ENCODE measurements at places on chromosomes 2 and 18.

GRCh38 chr2:309954-310510 lies 22.1 kb upstream of the ALKAL2 start:
- DNase-seq = no peak

DNA sequence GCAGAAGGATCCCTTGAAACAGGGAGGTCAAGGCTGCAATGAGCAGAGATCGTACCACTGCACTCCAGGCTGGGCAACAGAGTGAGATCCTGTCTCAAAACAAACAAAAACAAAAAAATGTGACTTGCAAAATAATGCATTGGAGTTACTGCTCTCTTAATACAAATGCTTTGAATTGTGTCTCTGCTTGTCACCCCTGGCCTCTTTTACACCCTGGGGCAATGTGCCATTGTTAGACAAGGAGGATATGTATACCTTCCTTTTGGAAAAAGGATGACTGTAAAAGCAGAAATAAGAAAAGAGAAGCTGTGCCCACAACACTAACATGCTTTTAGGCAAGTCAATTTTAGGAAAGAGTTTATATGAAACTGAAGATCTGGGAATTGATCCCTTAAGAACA lies 20.8 kb upstream of the C2orf74 start:
- no peak for DNase-seq

DNA sequence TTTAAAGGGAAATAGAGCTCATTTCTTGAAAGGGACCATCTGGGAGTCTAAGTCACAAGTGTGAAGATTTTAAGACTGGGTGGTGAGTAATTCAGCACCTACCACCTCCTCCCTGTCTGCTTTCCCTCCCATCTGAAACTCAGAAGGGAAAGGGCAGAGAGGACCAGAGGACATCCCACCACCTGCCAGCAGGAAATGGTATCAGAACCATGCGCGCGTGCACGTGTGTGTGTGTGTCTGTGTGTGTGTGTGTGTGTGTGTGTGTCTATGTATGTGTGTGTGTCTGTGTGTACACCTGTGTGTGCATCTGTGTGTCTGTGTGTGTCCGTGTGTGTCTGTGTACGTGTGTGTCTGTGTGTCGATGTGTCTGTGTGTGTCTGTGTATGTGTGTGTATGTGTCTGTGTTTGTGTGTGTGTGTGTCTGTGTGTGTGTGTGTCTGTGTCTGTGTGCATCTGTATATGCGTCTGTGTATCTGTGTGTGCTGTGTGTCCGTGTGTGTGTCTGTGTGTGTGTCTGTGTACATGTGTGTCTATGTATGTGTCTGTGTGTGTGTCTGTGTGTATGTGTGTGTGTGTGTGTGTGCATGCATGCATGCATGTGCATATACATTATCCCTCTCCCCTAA lies 76.8 kb downstream of the ZFP36L2 start:
- DNase-seq = no peak

GRCh38 chr2:239552213-239552926 lies 151.6 kb upstream of the HDAC4 start:
- no peak for DNase-seq

DNA sequence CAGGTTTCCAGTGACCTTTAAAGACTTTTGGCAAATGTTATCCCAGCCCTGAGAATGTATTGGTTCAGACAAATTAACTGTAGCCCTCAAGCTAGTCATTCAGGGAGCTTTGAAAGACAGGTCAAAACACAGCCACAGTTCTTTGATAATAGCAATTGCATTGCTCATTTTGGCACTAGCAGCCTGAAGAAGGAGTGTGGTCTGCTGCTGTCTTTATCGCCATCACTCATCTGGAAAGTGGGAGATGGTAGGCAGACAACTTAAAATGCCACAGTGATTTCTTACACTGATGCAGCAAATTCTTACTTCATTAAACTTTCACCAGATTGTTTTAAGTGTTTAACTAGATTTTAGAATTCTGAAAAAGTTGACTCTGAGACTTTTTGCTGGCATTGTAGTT lies 47.2 kb downstream of the DOK6 start:
- DNase-seq = no peak

DNA sequence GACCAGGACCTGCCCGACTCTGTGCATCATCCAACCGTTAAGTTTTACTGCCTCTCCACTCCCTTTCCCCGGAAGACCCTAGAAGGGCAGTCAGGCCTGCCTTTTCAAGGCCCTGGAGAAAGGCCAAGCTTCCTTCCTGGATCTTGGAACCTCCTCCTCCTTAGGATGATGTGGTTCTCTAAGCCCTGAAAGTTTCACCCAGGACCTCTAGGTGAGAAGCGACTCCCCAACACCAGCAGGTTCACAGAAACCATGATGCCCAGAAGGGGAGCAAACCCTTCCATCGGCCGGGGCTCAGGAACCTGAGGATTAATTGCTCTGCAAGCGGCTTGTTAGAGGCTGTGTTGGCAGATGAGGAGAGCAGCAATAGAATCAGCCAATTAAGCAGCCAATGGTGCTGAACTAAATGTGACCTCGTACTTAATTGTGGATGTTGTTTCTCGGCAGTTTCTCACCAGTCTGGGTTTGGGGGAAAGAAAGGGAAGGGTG lies 94.2 kb upstream of the FZD7 start:
- DNase-seq = no peak

DNA sequence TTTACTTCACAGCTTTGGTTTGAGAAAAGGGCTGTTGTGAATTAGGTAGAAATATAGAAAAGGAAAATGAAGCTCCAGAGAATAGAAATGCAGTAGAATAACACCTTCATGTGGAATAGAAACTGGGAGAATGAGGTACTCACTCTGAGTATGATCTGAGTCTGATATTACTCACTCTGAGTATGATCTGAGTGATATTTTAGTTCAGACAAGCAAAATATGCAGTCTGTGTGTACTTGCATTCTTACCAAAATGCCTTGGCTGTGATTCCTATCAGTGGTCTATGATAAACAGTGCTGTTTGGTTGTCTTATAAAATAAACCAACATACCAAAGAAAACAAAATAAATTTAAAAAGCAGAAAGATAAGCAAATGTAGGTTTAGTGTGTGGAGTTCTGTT lies 487.6 kb downstream of the THSD7B start:
- no peak for DNase-seq

DNA sequence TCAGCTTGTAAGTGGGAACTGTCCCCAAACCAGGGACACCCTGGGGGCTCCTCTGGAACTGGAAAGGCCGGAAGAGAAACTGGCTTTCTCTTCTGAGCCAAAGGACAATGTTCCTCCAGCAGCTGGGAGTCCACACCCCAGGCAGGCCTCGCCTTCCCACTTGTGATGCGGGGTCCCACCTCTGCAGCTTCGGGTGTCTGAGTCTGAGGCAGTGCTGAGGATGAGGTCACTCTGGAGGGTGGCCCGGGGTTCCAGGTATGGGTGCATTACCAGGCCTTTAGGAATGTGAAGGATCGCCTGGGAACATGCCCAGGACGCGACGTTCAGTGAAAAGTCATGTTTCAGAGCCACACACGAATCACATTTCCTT lies 18.2 kb upstream of the BOK start:
- DNase-seq = no peak

DNA sequence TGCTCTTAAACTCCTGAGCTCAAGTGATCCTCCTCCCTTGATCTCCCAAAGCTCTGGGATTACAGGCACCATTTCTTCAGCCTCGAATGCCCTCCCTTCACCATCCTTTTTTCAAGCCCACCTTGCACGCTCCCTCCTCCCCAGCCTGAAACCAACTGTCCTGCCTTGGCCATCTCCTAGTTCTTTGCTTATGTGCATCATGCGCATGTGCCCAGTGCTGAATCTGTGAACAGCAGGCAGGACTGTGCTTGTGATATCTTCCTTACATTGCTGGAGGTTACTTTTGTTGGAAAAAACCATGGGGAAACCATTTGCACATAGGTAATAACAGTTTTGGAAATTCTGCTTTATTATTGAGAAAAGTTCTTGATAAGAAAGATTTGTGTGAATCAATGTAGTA lies 30.2 kb upstream of the CETN1 start:
- no peak for DNase-seq

- no peak for DNase-seq
Measured at GRCh38 chr2:238344035-238344434, 23.7 kb downstream of the TRAF3IP1 start.

- no peak for DNase-seq
Measured at GRCh38 chr18:29449424-29449823, 1272.5 kb upstream of the CDH2 start.

GRCh38 chr2:85648619-85649018 lies 19.4 kb downstream of the SFTPB start:
- DNase-seq = peak; percentile 36

DNA sequence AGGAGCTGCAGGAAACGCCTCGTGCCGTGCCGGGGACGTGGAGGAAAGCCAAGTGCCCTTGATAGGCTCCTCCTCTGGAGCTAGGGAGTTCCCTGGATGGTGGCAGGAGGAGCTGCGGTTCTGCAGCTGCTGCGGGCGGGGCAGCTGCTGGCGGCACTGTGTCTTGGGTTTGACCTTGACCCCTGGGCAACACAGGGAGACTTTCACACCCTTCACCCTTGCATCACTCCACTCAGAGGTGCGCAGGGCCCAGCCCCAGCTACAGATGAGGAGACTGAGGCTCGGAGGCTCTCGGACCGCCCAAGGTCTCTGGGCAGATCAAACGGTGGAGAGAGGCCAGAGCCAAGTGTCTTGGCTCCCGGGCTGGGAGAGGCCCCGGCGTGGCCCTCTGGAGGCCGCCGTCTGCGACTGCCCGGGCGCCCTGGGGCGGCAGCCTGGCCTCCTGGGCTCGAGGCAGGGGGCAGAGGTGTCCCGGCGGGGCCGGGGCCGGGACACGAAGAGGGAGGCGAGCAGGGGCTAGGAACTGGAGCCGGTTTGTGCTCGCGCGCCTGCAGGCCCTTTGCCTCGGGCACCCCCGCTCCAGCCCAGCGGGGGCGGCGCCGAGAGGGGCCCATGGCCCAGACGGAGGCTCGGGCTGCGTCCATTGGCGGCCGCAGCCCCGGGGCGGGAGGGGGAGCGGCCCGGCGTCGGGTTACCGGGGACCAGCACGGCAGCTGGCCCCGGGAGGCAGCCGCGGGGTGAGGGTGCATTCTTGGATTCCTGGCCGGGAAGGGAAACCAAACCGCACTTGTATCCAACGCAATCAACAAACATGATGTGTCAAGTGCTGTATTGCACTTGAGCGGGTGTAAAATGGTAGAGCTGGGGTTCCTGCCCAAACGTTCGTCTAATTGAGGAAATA lies 129.6 kb upstream of the SLC1A4 start:
- peak; percentile 41 for DNase-seq

- DNase-seq = no peak
Measured at GRCh38 chr18:69088973-69089372, 291.1 kb downstream of the CCDC102B start.

DNA sequence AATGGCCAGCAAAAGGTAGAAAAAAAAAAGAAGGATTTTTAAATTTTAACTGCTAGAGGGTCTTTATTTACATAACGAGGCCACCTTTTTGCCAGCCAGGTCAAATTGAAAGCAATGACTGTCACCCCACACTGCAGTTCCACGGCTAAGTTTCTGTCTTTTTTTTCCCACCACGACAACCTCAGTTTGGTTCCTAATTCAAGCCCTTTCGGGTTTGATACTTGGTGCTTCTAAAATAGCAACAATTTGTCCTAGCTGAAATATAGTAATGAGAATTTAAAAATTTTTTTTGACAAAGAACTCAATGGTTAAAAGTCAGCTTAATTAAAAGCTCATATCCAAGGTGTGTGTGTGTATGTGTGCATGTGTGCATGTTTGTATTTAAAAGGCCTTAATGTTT lies 16.4 kb upstream of the NMS start:
- no peak for DNase-seq

DNA sequence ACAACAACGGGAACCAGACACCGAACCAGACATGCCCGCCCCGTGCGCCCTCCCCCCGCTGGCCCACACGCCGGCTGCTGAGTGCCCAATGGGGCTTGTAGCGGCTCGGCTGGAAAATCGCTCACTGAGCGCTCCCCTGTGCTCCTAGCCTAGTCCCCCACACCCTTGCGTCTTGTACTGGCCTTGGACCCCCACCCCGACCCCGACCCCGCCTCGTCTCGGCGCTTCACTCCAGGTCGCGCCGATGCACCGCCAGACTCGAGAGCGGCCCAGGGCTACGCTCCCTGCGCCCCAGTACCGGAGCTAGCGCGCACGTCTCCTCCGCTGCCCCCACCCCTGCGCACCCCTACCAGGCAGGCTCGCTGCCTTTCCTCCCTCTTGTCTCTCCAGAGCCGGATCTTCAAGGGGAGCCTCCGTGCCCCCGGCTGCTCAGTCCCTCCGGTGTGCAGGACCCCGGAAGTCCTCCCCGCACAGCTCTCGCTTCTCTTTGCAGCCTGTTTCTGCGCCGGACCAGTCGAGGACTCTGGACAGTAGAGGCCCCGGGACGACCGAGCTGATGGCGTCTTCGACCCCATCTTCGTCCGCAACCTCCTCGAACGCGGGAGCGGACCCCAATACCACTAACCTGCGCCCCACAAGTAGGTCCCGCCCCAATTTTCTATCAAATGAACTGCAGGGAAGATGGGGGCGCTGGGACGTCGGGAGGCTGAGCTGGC lies 1.5 kb downstream of the GAD1 start:
- DNase-seq = no peak

DNA sequence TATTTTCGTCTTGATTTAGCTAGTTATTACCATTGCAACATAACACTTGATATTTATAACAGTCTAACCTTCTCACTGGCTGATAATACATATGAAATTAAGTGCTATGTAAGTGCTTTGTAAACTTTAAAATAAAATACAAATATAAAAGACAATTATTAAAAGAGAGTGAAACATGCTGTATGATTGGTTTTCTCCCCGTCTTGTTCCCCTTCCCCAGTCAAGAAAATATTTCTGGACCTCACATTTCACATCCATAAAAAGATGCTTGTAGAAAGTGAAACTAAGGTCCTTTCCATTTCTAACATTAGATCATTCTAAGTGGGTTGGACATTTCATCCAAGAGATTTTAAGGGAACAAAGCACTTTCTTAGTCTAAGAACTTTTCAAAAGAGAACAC lies 310.2 kb upstream of the LRATD1 start:
- DNase-seq = no peak

GRCh38 chr2:138711812-138712211 lies 68.4 kb downstream of the NXPH2 start:
- no peak for DNase-seq

- no peak for DNase-seq
Measured at GRCh38 chr2:104654811-104655210, 199.1 kb upstream of the POU3F3 start.

GRCh38 chr2:241363426-241363825 lies 7.3 kb downstream of the FARP2 start:
- DNase-seq = no peak

- DNase-seq = peak; percentile 12
Measured at GRCh38 chr2:148483665-148484064, 160.9 kb upstream of the EPC2 start.

DNA sequence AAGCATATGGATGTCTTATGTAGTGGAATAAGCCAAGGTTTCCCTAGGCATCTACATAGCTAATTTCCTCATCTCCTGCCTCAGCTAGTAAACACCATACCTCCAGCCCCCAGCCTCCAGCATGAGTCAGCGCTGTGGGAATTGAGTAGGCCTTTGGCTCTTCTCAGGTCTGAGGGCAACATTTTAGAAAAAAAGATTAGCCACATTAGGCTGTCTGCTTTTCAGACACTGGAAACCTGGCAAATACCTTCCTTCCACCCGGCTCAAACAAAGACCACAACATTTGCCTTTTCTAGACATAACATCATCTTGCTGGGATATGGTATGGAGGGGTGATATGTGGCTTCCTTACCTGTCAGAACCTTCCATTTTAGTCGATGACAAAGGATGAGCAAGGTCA lies 6.1 kb upstream of the CCDC195 start:
- DNase-seq = no peak

All from neural crest cell (in vitro differentiated cells).